Stimulated activated CD8-positive, alpha-beta memory T cell treated with anti-CD3 and anti-CD28 coated beads, Interleukin-7, amount 100 ng/mL, for 48 hours (primary cell): ENCODE measurements at places on chromosomes 7 and 10.

DNA sequence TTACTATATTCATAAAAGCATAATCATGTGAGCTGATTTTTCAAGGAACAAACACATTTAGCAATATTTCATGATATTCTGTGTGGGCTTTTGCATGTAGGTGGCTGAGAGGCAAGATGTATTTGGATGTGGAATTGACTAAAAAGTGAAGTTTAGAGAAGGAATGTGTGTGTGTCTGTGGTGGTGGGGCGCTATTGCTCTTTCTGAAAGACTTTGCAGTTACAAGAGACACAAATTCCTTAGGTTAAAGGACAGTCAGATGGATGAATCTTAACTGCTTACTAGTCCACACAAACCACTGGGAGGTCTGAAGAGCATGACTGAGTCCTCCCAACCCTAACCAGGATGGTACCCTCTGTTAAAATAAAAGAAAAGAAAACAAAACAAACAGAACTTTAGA, 200.1 kb downstream of the SDHAF3 start:
- DNase-seq, result no peak

DNA sequence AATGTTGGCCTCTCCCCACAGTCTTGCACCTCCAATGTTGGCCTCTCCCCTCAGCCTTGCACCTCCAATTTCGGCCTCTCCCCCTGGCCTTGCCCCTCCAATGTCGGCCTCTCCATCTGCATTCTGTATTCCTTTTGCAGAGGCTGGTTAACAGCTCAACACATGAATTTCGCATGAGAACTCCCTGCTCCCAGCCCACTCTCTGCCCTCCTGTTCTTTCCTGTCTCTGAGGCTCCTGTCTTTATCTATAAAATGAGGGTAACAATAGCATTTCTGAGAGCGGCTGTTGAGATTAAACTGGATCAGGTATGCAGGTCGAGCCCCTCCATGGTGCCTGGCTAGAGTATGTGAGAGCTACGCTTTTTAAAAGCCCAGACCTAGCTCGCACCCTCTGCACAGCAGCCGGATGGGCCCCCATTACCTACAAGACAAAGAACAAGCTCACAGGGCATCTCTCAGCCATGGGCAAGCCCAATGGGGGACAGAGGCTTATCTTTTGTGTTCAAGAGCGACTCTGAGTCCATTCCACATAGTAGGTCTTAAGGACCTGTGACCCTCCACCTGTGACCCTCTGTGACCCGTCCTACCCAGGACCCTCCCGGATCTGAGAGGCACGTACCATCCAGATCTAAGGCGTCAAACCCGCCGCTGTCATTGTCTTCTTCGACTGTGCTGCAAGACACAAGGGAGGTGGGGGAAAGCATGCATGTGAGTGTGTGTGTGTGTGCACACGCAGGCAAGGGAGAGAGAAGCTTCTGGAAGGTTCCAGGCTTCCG, 82.2 kb upstream of the GNA12 start:
- DNase-seq, result no peak

GRCh38 chr10:23075672-23076071, 19.7 kb upstream of the MSRB2 start:
- DNase-seq, result no peak

DNA sequence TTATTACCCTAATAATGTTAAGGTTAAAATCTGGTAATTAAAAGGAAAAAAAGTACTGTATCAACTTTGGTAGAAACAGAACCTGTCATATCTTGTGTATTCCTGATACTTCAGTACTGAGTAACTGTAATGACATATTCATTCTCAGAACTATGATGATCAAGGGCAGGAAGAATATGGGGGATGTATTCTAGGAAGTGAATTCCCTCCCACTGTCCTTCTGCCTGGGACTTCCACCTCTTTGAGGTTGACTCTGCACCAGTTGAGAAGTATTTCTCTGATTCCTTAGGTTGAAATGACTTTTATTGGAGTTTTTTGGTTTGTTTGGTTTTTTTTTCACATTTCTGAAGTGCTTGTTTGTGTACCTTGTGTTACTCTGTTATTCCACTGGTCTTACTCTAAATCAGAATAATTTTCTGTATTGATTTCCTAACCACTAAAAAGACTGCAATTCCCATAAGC, 36.9 kb downstream of the WASL start:
- no peak for DNase-seq

GRCh38 chr10:42836771-42837468, 54.3 kb downstream of the BMS1 start:
- DNase-seq, result no peak

DNA sequence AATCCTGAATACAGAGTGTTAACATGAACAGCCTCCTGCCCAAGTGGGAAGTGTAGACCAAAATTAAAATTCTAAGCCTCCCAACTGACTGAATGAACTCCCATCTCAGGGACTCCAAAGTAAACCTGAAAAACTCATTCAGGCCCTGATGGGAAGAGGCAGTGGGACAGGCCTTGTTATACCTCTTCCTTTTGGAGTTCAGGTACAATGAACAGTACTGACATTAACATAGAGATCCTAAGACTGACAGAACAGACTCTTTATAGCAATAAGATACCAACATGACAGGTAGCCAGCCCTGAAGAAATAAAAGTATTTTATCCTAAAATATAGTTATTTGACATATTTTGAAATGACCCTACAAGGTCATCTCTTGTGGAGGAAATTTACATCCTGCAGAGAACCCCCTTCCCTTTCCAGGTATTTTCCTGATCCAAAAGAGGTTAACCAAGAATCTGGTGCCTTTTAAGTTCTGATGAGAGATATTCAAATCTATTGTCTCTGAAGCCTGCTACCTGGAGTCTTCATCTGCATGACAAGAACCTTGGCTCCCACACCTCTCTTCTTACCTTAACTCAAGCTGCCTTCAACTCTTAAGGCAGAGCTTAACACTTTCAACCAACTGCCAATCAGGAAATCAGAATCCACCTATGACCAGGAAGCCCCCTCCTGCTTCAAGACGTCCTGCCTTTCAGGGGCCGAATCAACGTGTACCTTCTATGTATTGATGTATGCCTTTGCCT, 103.3 kb upstream of the PFKP start:
- DNase-seq, result no peak

DNA sequence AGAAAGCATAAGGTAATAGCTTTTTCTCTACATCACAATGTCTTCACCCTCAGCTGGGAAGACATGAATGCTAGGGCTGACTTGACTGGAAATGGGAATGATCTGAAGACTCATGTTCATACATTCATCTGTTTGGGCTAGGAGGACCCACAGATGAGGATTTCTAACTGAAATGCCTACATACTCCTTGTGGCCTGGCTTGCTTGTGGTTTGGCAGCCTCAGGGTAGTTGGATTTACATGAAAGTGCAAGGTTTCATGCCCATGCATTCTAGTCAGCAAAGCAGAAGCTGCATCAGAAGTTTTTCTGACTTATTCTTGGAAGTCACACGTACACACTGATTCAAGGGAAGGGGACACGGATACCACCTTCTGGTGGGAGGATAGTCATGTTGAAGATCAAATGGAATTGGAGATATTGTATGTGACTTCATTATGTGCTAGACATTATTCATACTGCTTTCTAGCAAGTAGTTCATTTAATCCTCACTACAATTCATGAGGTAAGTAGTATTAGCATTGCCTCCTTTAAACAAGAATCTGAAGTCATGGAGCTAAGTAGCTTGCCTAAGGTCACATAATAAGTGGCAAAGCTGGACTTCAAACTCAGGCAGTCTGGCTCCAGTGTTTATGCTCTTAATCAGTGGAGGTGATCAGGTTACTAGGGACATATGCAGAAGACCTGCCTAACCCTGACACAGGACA, 957.0 kb downstream of the LRMDA start:
- no peak for DNase-seq

- DNase-seq, result no peak
Observed at GRCh38 chr7:70579397-70580097, 552.4 kb upstream of the GALNT17 start.

DNA sequence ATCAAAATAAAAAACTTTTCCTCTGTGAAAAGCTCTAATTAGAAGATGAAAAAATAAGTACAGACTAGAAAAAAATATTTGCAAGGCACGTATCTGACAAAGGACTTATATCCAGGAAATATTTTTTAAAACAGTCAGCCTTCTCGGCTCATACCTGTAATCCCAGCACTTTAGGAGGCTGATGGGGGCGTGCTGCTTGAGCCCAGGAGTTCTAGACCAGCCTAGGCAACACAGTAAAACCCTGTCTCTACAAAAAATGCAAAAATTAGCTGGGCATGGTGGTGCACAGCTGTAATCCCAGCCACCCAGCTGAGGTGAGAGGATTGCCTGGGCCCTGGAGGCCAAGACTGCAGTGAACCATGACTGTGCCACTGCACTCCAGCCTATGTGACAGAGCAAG, 542.8 kb downstream of the PARD3 start:
- DNase-seq, result no peak

- DNase-seq, result no peak
Observed at GRCh38 chr7:126715076-126715475, 537.7 kb downstream of the GRM8 start.

DNA sequence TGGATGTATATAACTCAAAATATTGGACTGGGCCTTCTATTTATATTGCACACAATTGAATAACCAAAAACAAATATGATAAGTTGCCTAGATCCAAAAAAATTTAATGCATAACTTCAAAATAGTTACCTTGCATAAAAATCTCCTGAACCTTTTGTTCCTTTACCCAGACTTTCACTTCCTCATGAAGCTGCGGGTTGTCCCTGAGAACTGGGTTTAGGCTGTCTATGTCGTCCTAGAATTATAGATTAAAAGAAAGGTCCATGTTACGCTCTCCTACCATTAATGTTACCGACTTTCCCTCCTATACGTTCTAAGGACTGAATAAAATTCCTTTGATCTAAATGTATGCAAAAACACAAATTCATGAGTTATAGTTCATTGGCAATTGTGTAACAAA, 86.6 kb downstream of the NRBF2 start:
- DNase-seq, result no peak

- no peak for DNase-seq
Observed at GRCh38 chr10:21171197-21171935, 274.3 kb upstream of the NEBL start.

GRCh38 chr10:3898821-3899220, 113.8 kb upstream of the KLF6 start:
- no peak for DNase-seq

- no peak for DNase-seq
Observed at GRCh38 chr7:150447966-150448788, 2.3 kb upstream of the GIMAP8 start.

- DNase-seq, result no peak
Observed at GRCh38 chr10:98173260-98173659, 38.8 kb downstream of the R3HCC1L start.

DNA sequence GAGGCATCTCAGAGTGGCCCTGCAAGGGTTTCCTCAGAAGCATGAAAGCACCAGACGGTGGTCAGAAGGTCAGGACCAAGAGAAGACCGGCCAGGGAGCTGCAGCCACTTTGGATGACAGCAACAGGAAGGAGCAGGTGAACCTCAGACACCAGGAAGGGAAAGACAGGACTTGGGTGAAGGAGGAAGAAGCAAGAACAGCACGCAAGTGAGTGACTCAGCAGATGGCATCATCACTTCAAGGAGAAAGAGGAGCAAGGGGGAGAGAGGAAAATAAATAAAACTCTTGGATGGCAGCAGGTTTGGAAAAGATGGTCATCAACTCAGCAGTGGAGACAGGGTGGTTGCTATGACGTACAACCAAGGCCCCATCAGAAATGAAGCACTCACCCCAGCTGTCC, 31.6 kb downstream of the NCAPG2 start:
- no peak for DNase-seq

DNA sequence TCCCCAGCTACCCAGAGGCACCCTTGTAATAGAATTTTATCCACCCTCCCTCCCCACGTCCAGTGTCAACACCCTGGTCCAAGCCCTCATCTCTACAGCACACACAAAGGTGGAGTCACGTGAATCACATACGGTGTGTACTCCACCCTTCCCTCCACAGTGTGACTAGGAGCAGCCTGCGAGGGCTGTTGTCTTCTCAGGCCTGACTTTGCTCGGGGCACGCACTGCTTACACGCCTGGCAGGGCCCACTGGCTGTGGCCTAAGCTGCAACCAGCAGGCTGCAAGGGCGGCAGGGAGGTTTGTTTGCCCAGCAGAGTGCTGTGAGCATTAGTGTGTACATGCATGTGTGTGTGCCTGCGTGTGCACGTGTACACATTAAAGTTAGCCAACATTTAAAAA, 93.7 kb downstream of the COBL start:
- no peak for DNase-seq

GRCh38 chr7:5549096-5549763, 125.6 kb upstream of the TNRC18 start:
- no peak for DNase-seq

DNA sequence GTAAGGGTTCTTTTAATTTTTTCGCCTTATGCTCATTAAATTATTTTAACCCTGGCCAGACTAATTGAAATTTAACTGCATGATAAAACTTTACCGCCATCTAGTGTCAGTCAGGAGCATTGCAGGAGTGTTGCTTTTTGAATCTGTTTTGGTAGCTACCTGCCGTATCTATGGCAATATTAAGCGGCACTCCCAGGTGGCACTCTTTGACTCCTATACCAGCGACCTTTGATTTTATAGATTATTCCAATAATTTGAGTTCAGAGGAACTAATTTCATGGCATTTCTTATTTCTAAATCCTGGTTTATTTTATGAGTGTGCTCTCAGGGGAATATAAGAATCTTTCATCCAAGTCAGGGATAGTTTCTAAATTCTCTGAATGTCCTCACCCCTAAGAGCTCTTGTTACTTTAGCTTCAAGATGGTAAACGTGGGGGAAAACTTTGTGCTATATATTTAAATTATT, 198.9 kb downstream of the REEP3 start:
- DNase-seq, result no peak

GRCh38 chr10:1036341-1036791, 10.7 kb upstream of the IDI2 start:
- DNase-seq, result no peak

DNA sequence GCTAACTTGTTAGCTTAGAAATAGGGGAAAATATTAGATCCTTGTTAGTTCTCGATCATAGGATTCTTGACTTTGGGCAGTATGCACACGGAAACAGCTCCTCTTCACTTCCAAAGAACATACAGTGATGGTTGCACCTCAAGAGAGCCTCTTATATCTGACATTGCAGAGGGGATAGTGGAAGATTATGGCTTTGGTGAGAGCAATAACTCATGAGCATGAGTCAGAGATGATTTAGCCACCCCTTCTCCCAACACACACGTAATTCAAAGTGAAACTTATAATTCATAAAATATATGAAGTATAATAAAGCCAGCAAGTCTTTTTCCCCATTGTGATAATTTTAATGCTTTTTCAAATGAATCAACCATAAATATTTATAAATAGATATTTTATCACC, 683.7 kb downstream of the POM121L12 start:
- DNase-seq, result no peak
